ENCODE measurements at places on chromosomes 5 and 9. TPM values are rescaled to one million over a fixed set of nuclear protein-coding genes. Genes with fewer than 3 reads are reported as not detected.

DNA sequence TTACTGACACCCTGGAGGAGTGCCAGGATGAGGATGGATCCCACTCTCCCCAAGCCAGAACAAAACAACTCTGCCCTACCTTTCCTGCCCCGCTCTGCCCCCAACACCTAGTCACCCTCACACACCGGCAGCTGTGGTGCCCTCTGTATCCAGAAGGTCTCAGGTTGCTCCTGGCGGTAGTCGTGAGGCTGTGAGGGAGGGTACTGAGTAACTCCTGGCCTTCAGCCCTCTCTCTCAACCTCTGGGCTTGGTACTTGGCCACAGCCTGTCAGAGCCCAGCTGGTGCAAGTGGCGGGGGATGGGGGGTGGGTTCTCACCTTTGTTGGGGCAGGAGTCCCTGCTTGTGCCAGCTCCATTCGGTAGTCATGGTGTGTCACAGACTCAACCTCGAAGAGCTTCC lies 1.9 kb downstream of the SPAG8 start:
- peak; percentile 60 for DNase-seq

The ZNF879 gene
- total RNA-seq: 3.3 TPM

- DNase-seq: no peak
Measured at GRCh38 chr9:89554307-89555035, 50.3 kb upstream of the GADD45G start.

The LRRC19 gene
- total RNA-seq: not detected

DNA sequence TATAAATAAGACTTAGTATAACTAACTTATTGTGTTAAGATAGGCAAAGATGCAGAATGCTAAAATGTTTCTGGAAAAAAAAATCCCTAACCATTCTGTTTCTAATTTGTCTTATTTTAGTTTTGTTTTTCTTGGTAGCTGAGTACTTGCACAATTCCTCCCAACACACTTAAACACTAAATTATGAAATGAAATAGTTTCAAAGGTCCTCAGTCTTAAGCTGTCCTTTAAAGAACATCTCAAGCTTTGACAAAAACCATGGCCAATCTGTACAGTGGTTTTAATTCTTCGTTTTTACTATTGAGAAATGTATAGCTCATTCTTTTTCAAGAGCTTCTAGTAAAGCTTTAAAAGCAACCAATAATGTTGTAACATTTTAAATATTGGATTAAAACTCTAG lies 171.5 kb downstream of the EDIL3 start:
- no peak for DNase-seq

The IRX2 gene
- 0.45 TPM for total RNA-seq

The KCNV2 gene
- total RNA-seq: not detected

GRCh38 chr9:37514999-37515398 lies 29.3 kb downstream of the POLR1E start:
- no peak for DNase-seq

DNA sequence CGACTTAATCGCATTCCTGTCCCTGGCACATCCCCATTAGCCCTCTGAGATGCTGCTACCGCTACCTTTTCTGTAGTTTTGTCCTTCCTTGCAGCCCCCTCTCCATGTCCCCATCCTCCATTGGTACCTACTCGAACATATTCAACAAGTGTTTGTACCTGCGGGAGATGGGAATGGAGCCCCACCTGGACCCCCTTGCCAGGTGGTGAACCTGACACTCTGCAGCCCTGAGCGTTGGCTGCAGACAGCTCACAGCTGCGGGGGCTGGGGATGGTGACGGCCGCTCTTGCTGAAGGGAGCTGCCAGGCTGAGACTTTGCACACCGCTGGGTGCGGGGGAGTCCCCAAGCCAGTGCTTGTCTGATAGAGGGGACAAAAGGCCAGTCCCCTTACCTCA lies 96.3 kb upstream of the DAP start:
- DNase-seq: no peak

The NEUROG1 gene
- total RNA-seq: not detected

The SLC6A19 gene
- total RNA-seq: 0.32 TPM

The PCDHB15 gene
- 3.4 TPM for total RNA-seq

The C5orf47 gene
- total RNA-seq: not detected

DNA sequence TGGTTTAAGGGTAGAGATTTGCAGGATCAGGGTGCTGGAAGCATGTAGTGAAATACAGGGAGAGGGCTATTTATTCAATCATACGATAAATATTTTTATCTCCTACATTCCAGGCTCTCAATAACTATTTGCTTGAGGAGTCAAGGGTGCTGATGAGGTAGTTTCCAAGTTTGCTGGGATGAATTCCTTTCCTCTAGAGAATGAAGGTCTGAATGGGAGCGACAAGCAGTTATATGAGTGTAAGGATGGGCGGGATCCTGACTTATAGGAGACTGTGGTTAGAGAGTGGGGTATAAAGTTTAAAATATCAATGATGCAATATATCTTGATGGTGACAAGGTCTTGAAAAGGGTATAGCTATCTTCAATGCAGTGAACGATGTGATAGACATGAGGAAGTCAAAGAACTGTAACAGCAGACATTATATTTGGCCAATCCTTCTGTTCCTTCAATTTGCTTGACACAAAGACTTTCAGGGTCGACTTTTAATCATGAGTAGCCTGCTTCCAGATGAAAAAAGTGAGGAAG lies 201.1 kb upstream of the HAPLN1 start:
- DNase-seq: no peak

The BARX1 gene
- total RNA-seq: not detected

DNA sequence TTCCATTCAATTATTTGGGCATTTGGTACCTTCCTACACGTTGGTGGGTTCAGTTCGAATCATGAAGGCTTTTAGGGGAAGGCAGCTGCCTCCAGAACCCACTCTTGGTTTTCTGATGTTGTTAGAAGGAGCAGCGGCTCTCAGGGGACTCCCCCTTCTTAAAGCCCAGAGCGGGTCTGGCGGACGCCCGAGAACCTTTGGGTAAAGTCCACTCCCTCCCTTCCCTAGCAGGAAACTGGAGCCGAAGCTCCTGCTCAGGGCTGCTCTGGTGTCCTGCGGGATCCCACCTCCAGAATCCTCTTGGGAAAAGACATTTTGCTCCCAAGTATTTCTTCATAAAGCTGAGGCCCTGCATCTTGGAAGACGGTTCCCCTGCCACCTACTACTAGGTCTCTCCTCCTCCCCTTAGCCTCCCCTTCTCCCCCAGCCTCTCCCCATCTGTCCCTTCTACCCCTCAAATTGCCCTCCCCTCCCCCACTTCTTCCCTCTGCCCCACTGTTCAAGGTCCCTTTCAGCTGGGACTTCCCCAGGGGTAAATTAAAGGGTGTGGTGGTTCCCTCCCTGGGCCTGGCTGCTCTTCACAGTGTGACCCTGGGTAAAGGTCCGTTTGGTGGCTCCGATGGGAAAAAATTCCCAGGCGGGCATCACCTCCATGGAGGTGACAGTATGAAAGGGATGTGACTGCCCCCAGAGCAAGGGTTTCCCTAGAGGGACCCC lies 9.3 kb downstream of the IRX4 start:
- no peak for DNase-seq

GRCh38 chr9:134332841-134333233 lies 6.6 kb downstream of the RXRA start:
- no peak for DNase-seq

- DNase-seq: peak; percentile 69
Measured at GRCh38 chr9:37919246-37919955, 15.5 kb upstream of the SLC25A51 start.

GRCh38 chr9:133787754-133788025 lies 49.5 kb upstream of the SARDH start:
- DNase-seq: no peak

The WDR38 gene
- total RNA-seq: not detected

- no peak for DNase-seq
Measured at GRCh38 chr9:81874931-81875330, 53.3 kb upstream of the SPATA31D4 start.

The PIK3R1 gene
- 174 TPM for total RNA-seq

The RAPGEF1 gene
- total RNA-seq: 106 TPM

DNA sequence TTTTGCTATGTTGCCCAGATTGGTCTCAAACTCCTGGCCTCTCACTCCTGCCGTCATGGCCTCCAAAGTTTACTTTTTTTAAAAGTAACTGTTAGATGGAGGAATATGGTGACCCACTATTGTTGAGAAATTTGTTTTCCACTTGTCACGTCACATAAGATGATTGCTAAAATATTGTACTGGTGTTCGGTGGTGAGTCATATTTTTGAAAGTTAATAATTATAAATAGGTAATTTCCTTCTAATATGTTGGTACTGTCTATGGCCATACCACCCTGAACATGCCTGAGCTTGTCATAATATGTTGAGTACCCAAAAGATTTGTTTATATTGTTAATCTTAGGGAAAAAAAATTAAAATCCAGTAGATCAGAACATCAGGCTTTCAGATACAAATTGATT lies 22.6 kb downstream of the RMI1 start:
- no peak for DNase-seq

DNA sequence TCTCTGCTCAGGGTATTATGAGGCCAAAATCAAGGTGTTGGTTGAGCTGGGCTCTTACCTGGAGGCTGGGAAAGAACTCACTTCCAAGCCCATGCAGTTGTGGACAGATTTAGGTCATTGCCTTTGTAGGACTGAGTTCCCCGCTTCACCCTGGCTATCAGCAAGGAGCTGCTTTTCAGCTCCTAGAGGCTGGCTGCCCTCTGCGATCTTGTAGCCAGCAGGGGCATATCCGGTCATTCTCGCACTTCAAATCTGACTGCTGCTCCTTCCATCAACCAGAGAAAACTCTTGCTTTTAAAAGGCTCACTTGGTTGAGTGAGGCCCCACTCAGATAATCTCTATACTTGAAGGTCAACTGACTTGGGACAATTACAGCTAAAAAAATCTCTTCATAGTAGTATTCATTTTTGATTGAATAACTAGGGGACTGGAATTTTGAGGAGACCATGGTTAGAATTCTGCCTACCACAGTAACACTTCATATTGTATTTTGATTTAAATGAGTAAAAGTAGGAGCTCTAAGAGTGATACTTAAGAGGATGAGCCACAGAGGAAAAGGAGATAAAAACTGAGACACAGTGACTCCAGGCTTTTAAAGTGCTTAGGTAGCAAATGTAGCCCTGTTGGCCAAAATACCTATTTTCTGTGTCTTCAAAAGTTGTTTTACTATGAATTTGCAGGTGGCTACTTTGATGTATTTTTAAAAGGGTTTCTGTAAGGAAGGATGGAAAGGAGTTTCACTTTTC lies 137.4 kb downstream of the CD180 start:
- DNase-seq: no peak

- DNase-seq: no peak
Measured at GRCh38 chr5:140883927-140884697, 2.2 kb downstream of the PCDHA13 start.

DNA sequence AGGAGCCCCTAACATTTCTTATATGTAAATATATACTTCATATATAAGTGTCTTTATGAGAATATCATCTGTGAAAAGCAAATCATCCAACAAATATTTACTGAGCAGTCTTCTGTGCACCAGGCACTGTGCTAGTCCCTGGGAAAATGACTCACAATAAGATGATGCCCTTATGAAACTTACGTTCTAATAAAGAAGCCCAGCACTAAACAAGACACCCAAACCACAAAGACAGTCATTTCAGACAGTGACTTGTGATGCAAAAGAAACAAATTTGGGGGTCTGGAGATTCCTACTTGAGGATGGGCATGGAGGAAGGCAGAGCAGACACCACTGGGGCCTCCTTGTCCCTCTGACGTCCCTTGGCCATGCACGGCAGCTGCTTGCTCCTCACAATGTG lies 30.6 kb upstream of the PPP1R2B start:
- DNase-seq: no peak

DNA sequence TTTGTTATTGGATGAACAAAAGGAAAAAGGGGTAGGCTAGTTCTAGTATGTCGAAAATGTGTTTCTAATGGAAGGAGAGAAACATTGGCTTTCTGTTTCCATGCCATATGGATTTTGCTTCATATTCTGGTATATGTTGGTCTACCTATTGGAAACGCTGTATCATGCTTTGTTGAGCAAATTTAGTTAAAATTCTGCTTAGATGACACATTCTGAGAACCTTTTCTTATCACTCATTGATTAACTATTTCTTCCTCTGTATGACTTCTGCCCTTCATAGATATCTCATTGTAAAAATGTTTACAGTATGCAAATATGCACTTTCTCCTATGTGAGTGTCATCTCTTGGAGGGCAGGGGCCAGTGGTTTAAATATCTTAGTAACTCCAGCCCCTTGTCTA lies 68.8 kb upstream of the GPR151 start:
- DNase-seq: no peak

- no peak for DNase-seq
Measured at GRCh38 chr5:149581931-149582768, 852 bp downstream of the ARHGEF37 start.

DNA sequence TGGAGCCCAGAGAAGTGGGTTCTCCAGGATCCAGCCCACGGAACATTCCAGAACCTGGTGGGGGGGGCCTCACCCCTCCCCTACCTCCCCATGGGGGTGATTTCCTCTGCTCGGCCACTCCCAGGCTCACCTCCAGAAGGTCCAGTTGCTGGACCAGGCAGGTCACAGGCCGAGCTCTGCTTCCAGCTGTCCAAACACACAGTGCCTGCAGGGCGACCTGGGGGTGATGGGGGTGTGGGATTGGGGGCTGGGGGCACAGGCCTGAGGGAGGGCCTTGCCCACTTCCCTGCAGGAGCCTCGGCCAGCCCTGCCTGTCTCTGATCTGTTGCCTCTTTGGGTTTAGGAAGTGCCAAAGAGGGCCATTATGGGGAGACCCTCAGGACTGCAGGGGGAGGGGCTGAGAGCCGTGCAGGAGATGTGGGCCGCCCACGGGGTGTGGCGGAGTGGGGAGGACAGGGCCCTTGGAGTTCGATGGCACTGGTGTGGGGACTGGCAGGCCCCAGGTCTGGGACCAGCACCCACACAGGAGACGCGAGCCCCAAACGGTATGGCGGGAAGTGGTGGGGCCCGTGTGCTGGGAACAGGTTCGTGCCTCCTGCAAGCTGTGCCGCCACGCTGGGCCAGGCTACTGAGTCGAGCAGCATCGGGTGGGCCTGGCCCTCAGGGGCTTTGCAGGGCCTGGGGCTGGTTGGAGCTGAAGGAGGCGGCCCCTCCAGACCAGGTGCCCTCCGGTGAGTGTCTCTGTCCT lies 45.6 kb upstream of the EGFL7 start:
- no peak for DNase-seq

- DNase-seq: no peak
Measured at GRCh38 chr5:102937894-102938293, 182.0 kb downstream of the GIN1 start.

DNA sequence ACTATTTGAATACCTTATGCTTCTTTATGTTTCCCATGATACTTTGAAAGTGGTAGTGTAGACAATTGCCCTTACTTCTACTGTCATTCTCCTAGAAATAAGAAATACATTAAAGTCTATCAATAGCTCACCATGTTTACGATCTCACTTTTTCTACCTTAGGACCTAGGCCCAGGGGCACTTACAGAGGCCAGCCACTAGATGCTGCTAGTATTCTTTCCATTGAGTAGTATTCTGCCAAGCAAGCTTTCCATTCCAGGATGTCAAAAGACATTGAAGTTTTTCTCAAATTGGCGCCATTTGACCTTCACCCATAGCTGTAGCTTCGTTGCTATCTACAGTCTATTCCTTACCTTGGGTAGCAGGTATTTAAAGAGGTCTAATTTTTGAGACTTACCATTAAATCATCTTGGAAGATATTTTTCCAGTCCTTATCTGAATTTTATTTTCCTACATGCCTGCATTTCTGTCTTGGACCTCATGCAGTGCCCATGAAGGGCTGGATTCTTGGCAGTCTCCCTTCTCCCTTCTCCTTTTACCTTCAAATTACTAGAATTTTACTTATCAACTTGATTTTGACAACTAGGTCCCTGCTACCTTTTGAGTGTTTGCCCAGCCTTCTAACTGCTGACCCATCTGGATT lies 246.0 kb upstream of the NUDT12 start:
- no peak for DNase-seq

- peak; percentile 33 for DNase-seq
Measured at GRCh38 chr5:137136991-137137632, 362.0 kb downstream of the SPOCK1 start.

All from mesenteric fat pad (tissue), 1 donor.